T-cell (primary cell): ENCODE measurements at places on chromosomes 3 and 15.

GRCh38 chr3:24905266-24905665 is 410.6 kb upstream of the THRB start:
- DNase-seq = no peak

DNA sequence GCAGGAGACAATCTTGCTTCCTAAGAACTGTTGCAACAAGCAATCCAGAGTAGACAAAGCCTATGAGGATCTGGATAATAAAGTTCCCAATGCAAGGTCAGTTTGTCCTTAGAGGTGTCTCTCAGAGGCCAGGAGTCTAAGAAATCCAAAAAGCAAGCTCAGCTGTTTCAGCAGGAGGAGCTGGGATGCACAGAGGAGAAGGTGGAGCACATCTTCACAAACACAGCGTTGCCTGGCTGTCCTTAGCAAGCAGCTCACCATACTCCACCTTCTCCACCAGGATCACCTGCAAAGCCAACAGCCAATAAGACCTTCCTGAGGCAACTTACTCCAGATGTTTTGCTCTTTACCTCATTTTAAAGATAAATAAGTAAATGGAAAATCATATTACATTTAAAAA is 365 bp downstream of the ZBED2 start:
- DNase-seq = no peak

DNA sequence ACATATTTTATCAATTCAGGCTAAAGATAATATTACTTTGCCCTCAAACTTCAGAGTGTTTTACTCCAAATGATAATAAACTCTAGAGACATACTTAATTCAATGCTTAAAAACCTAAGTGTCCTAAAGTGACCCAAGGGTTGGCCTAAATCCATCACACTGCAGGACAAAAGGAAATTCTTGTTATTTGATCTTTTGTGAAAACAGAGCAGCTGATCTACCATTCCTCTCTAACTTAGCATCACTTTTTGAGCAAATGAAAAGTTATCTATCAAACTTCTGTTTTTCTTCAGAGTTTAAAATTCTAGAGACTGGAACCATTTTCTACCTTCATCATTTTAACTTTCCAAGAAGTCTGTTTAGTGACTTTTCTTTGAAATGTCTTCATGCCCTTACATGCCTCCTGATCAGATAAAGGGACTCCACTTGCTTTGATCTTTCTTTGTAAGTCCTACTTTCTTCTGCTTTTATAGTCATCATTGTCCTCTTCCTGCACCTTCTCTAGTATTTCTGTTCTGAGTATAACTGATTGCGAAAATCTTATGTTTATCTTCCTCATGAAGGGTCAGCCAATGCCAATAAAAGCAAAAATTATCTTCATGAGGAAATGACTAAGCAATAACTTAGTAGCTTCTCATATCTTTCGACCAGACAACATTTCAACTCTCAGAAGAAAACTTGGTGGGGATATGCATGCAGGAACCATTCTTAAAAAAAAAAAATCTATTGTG is 378.7 kb upstream of the TGFBR2 start:
- DNase-seq = no peak

- no peak for DNase-seq
Observed at GRCh38 chr15:38054488-38054887, 120.0 kb downstream of the TMCO5A start.

DNA sequence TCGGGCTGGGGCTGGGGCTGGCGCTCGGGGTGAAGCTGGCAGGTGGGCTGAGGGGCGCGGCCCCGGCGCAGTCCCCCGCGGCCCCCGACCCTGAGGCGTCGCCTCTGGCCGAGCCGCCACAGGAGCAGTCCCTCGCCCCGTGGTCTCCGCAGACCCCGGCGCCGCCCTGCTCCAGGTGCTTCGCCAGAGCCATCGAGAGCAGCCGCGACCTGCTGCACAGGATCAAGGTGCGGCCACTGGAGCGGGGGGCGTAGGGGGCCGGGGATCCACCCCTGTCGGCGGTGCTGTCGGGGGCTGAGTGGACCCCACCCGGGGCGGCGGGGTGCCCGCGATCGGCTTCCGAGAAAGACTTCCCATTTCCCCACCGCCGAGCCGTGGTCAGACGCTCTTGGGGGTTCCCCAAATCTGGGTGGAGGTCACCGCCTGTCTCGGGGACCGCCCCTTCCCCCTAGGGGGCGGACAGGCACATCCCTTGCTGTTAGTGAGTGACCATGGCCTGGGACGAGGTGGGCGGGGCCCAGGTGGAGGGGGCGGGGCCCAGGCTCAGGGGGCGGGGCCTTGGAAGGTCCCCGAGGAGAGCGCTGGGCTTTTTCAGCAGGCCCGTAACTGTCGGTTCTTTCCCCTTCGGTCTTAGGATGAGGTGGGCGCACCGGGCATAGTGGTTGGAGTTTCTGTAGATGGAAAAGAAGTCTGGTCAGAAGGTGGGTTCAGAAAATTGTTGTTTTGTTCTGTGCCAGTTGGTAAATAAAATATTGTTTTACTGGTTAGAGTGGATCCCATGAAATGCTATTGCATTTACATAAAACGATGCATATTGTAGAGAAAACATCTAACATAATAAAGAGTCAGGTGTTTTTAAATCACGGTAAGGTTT is 578 bp downstream of the LACTB start:
- peak; percentile 65 for DNase-seq

DNA sequence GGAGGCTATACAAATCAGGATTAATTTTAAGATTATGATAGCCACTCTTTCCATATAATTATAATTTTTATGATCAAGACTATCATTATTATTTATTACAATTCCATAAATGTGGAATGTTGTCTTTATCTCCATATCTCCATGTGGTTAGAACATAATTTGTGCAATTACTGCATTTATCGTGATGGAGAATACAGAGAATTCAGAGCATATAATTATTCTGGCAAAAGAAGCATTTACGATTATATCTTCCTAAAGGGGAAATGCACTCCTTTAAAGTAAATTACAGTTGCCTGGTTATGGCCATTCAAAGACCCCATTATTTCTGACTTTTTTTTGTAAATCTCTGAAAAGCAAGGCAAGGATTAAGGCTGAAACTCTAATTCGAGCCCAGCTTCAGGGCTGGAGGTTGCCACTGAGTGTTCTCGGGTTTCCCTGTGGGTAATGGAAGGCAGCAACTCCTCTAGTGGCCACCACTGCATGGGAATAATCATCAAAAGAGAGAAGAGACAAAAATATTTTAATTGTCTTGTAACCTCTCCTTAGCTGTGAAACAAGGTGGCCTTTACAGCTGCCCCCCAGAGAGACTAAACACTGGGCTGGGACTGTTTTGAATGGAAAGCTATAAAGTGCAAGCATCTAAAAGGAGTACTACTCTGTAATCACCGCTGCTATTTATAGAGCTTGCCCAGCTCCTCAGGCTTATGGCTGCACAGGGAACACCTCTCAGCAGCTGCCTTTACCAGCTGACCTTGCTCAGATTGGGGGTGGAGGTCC is 59.8 kb upstream of the PRTG start:
- no peak for DNase-seq

GRCh38 chr3:39110041-39110639 is 2.7 kb downstream of the TTC21A start:
- DNase-seq = no peak

GRCh38 chr3:34174740-34175139 is 376.3 kb downstream of the PDCD6IP start:
- no peak for DNase-seq

- DNase-seq = no peak
Observed at GRCh38 chr3:143450632-143451031, 331.1 kb downstream of the CHST2 start.

DNA sequence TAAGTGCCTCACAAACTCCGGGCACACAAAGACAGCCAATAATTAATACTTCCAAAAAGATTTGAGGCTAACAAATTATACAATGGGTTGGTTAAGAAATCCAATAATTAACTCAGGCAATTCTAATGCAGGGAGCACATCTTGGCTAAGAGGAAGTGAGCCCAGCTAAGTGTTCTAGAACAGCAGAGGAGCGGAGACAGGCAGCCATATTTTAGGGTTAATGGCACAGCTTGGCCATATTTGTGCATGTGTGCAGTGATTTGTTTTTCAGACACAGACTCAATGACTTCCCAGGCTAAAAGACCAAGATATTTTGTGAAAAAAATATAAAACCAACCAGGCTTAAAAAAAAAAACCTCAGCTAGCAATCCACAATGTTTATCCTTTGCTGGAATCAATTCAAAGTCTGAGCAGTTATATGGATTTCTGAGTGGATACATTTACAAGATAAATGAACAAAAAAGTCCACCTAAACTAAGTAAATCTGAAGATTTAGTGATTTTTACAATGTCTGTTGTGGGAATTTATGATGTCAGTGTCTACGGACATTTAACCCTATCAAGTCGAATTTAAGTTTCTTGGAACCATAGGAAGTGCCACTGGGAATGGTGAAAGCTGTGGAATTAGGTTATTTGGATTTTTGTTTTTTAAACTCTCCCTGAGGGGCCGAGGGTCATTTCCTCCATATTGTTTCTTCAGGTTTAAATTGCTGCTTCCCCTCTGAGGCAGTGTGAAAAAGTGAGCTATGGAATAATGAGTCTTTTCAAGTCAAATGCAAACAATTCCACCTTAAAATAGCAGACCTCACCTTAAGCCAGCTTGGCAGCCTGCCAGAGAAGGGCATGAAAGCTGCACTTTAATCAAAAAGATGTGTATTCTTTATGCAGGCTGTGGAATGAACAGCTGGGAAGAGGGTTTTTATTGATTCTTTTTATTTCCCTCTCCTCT is 413.7 kb upstream of the TBL1XR1 start:
- peak; percentile 17 for DNase-seq

DNA sequence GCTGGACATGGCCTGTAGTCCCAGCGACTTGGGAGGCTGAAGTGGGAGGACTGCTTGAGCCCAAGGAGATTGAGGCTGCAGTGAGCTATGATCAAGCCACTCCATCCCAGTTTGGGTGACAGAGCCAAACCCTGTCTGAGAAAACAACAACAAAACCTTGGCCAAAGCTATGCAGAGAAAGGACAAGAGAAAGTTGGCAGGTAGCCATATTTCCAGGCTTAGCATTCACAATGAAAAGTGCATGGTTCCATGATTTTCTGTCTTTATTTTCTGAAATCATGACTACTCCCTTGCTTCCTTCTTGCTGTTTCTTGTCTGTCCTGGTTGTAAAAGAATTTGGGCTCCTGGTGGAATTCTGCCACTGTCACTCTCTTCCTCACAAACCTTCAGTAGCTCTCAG is 284.6 kb upstream of the C2CD4B start:
- no peak for DNase-seq

DNA sequence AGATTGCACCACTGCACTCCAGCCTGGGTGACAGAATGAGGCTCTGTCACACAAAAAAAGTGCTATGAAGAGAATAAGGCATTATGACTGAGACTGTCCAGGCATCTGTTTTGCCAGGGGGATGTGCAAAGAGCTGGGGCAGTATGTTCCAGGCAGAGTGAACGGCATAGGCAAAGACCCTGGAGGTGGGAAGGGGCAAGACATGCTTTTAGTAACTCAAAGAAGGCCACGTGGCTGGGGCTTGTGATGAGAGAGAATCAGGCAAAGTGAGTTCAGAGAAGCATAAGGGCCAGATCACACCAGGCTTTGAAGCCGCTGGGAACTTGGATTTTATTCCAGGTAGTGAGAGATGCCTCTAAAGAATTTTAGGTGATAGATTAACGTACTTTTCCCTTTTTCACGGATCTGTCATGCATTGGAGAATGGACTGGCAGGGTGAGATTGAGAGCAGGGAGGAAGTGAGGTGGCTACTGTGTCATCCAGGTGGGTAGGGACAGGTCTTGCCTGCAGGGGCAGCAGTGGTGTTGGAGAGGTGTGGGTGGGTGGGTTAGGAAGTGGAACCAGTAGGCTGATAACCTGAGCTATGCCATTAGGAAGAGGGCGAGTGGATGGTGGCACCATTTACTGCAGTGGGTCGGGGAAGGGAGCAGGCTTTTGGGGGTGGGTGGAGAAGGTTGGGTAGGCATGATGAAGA is 31.7 kb downstream of the ATP2B2 start:
- no peak for DNase-seq

GRCh38 chr3:13520326-13520880 is 28.5 kb upstream of the FBLN2 start:
- DNase-seq = no peak

DNA sequence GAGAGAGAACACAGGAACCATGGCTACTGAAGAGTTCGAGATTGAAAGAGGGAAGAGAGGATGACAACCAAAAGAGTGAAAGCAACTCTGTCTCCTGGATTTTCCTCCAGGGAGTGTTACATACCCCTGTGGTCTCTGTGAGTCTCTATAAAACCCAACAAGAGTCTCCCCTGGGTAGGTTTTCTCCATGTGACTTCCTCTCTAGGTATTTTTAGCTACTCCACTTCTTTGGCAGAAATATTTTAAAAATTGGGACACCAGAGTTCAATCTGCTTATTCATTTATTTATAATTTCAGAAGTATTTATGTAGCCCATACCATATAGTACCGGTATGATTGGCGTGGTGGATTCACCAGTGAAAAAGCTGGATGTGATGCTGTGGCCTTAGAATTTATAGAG is 671.7 kb upstream of the NR2F2 start:
- DNase-seq = no peak

GRCh38 chr3:195763076-195763830 is 42.5 kb downstream of the MUC20 start:
- no peak for DNase-seq

GRCh38 chr15:48946074-48946839 is 17.5 kb downstream of the SHC4 start:
- no peak for DNase-seq

DNA sequence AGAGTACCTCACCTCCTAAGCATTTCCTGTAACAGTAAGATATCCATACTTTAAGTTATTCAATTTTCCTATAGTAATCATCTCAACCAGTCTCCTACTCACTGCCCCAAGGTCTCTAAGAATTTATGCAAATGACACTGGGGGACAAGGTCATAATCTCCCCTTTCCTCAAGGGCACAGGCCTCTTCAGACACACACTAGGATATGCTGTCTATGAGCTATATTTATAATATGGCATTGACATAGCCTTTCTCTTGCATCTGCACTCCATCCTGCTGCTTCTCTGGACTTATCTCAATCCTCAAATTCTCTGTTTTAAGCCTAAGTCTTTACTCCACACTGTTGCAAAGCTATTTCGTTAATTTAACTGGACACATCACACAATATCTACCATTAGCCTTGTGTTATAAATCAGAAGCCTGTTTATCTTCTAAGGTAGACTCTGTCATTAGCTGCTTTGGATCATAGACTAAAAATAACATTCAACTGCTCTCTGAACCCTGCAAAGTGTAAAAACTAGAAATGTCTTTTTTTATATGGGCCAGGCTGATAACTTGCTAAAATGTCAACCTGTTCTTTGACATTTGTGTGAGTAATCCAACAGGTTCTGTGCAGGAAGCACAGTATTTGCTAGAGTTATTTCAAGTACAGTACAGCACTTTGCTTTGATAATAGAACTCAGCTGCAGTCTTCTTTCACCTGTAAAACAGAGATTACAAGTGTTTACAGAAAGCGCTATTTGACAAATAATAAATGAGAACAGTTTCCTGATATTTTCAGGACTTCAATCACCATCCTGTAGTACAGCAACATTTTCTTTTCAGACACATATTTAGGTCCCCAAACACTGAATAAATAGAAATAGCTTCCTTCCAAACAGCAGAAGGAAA is 17.8 kb upstream of the SEC62 start:
- DNase-seq = no peak

DNA sequence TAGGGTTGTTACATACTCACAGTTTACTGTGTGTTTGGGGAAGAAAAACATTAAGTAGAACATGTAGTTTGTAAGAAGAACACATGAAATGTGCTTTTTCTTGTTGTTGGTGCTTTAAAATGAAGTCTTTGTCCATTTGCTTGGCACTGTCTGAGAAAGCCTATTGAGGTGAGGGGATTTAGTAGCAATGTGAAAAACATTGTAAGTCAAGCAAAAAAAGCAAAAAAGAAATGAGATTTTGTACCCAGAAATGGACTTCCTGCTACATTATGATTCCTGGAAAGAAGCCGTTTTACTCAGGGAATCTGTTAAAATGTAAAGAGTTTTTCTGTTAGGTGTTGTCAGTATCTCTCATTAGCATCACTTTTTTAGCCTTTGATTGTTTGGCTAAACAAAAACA is 59.9 kb downstream of the KAT2B start:
- DNase-seq = no peak
